ENCODE measurements at places on chromosomes 3 and 15.

DNA sequence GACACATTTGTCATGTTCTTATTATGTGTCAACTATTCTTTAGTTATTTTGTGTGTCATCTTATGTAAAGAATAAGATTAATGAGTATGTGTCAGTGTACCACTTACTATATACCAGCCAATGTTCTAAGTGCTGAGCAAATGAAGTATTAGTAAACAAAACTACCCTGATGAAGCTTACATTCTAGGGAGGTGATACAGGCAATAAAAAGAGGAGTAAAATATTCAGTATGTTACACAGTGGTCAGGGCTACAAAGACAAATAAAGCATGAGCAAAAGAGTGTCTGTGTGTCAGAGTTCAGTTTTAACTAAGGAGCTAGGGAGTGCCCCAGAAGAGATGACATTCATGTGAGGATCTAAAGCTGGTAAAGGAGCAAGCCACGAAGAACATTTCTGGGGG is 79.1 kb downstream of the TRPC1 start:
- DNase-seq: no peak

GRCh38 chr3:192931825-192932224 is 14.2 kb upstream of the MB21D2 start:
- DNase-seq: no peak

DNA sequence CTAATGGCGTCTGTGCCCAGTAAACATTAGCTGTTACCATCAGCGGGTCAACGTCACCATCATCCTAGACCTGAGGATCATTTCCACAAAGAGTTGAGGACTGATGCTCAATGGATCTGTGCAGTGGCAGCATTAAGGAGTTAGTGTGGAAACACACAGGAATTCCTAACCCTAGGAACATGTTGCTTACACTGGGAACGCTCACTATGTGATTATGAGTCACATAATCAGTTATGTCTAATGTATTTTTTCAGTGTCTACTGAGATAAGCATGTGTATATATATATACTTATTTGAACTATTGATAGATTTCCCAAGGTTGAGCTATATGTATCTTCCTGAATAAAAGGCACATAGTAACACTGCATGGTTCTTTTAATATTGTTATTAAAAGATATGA is 19.0 kb downstream of the ARNT2 start:
- DNase-seq: no peak

DNA sequence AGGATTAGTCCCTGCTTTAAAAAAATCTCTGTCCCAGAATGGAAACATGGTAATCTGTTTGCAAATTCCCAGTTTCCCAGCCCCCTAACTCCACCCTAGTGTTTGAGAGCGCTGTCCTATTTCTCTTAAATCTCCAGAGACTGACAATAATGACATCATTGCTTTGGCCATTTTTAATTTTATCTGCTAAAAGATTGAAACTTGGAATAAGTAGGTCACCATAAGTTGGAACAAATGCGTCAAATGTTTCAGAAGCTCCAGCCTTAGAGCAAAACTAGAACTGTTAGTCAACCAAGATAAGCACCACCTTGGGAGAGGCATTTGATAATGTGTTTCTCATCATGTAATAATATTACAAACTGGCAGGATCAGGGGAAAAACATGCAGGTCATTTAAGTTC is 25.7 kb upstream of the MB21D2 start:
- no peak for DNase-seq

DNA sequence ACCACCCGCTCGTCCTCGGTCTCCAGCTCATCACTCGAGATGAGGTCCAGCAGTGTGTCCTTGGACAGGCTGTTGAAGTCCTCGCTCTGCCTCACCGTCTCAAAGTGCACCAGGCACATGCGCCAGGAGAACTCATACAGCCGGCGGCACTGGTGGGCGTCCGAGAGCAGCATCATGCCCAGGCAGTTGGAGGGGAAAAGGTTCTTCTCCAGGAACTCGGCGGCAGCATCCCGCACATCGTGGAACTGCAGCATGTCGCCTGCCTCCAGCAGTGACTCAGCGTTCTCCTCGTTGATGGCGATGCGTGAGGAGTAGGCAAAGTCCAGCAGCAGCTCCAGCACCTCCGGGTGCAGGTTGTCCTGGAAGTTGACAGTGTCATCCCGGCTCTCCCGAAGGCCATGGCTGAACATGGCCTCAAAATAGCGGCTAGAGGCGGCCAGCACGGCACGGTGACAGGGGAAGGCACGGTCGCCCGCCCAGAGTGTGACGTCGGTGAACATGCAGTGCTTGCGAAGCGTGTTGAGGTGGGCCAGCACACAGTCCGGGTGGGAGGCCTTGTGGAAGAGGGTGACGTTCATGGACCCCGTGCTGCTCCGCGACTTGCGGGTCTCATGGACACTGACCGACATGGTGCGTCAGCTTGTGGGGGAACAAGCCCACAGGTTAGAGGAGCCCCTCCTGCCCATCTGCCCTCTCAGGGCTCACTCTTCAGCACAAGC is 25.4 kb downstream of the KLHL25 start:
- no peak for DNase-seq
